ENCODE measurements at places on chromosomes 3 and 15.

GRCh38 chr3:172647823-172648222 lies 63.0 kb downstream of the NCEH1 start:
- peak; percentile 87 for DNase-seq

DNA sequence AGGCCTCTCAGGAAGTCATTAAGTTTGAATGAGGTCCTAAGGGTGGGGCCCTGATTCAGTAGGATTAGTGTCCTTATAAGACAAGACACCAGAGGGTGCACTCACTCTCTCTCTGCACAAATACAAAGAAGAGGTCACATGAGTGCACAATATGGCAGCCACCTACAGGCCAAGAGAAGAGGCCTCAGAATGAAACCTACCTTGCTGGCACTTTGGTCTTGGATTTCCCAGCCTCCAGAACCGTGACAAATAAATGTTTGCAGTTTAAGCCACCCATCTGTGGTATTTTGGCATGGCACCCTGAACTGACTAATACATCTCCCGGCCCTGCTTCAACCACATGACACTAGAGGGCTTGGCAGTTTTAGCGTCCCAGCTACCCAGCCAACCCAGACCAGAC lies 73.9 kb upstream of the CHRNB4 start:
- no peak for DNase-seq

- DNase-seq, result no peak
Observed at GRCh38 chr3:8421267-8421666, 80.4 kb upstream of the LMCD1 start.

- no peak for DNase-seq
Observed at GRCh38 chr3:178987745-178988144, 83.9 kb downstream of the ZMAT3 start.

GRCh38 chr3:147119346-147119745 lies 287.0 kb downstream of the ZIC4 start:
- no peak for DNase-seq

GRCh38 chr3:17491601-17492000 lies 250.8 kb downstream of the TBC1D5 start:
- no peak for DNase-seq

GRCh38 chr3:36991923-36992805 lies 767 bp downstream of the EPM2AIP1 start:
- no peak for DNase-seq

GRCh38 chr3:123082370-123083065 lies 15.7 kb downstream of the PDIA5 start:
- no peak for DNase-seq
